ENCODE measurements at places on chromosomes 7 and 10.

- DNase-seq, result peak; percentile 62
Measured at GRCh38 chr7:142807855-142808460, 37.2 kb downstream of the PRSS2 start.

GRCh38 chr10:45278860-45279498, 36.4 kb downstream of the OR13A1 start:
- DNase-seq, result no peak

DNA sequence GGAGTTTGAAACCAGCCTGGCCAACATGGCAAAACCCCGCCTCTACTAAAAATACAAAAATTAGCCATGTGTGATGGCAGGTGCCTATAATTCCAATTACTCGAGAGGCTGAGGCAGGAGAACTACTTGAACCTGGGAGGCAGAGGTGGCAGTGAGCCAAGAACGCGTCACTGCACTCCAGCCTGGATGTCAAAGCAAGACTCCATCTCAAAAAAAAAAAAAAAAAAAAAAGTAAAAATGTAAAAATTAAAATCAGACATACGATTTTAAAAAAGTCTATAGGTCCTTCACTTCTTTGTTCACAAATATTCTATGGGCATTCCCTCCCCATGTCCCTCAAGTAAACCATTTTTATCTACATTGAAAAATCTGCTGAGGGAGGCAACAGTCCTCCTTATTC, 34.9 kb upstream of the TLL2 start:
- DNase-seq, result peak; percentile 3

- no peak for DNase-seq
Measured at GRCh38 chr7:116525298-116525912, 569 bp downstream of the CAV1 start.

DNA sequence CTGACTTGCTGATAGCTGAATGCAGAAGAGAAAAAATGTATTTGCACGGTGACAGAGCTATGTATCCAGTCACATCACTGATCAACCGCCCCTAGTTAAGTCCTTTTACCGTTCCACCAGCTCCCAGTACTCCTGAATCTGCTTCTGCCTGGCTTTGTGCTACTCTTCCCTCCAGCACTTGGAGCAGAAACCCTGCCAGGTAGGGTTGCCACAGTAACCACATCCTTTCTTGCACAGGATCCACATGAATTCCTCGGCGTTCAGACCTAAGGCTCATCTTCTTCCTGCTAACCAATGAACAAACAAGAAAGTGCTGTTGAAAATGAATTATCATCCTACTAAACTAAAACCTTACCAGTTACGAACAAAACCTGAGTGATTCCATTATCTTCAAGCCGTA, 52.0 kb upstream of the KCTD7 start:
- no peak for DNase-seq

DNA sequence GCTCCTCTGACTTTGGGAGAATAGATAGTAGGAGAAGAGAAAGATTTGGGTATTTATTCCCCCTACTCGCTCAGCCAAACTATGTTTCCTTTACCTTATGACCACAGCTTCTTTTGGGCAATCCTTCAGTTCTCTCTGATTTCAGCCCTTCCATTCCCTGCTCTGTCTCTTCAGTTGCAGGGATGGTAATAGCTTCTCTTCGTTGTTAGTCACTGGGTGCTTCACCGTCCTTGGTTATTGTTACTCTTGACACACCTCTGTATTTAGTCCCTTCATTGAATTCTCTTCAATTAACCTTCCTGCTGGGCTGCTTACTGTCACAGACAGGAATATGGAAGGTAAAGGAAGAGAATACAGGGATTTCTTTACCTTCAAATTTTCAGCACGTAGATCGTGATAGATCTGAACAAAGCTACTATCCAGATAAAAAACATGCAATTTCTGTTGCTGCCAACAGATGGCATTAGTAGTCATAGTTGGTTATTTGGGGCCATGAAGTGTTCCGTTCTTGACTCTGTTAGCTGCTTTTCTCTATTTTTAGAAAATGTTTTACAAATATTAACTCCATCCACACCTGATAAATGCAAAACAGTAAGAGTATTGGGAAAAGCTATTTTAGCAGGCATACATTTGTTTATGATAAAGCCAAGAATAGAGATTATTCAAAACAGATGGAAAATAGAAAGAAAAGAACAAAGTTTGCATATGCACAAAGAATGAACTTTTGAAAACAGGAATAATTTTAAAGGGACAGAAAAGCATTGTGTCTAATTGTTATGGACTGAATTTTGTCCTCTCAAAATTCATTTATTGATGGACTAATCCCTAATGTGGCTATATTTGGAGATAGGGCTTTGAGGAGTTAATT, 14.0 kb upstream of the PTTG1IP2 start:
- peak; percentile 49 for DNase-seq
